Fibroblast of lung (primary cell): ENCODE measurements at places on chromosomes 2 and 18.

DNA sequence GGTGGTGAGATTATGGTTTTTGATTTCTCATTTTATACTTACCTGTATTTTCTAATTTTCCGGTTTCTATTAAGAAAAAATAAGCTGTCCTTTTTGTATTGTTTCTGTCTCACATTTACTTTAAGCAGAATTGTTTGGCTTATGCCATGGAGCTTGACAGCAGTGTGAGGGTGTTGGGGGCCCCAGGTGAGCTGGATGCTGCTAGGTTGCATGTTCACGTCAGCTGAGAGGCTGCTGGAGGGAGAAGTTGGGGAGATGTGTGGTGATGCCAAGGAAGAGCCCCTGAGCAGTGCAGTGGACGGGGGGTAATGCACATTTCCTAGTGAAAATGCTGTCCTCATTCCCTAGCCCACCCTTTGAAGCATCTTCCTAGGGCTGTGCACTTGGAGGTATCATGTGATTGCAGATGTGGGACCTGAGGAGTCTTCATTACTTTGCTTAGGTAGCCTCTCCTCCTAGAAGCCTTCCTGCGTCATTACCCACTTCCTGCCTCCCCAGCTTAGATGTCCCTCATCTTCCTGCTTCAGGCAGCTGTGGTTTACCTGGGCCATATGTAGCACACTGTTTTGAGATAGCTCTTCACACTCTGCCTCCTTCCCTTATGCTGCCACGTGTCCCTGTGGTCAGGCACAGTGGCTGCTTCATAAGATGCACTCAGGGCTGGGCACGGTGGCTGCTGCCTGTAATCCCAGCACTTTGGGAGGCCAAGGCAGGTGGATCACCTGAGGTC lies 16.2 kb downstream of the ATG16L1 start:
- H3K4me3 ChIP-seq: no peak overlapping the region
- peaks cover 9% of the 10 kb centered on the region for H3K36me3 ChIP-seq
- H3K27me3 ChIP-seq: no peaks in the 10 kb centered on the region

DNA sequence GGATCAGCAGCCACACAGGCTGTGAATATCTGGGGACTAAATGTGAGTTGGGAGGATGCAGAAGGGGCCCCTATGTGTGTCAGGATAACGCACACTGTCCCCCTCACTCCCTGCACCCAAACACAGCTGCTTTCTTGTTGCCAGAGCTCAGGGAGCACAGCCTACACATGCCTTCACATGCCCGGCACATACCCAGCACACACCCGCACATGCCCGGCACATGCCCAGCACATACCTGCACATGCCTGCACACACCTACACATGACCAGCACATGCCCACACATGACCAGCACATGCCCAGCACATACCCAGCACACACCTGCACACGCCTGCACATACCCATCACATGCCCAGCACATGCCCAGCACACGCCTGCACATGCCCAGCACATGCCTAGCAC lies 75.6 kb downstream of the TPO start:
- no peaks in the 10 kb centered on the region for H3K36me3 ChIP-seq
- DNase-seq: no peak
- H3K27ac ChIP-seq: no peak overlapping the region
- H3K27me3 ChIP-seq: no peaks in the 10 kb centered on the region
- H3K4me3 ChIP-seq: no peak overlapping the region
- no peaks in the 10 kb centered on the region for H3K4me1 ChIP-seq

DNA sequence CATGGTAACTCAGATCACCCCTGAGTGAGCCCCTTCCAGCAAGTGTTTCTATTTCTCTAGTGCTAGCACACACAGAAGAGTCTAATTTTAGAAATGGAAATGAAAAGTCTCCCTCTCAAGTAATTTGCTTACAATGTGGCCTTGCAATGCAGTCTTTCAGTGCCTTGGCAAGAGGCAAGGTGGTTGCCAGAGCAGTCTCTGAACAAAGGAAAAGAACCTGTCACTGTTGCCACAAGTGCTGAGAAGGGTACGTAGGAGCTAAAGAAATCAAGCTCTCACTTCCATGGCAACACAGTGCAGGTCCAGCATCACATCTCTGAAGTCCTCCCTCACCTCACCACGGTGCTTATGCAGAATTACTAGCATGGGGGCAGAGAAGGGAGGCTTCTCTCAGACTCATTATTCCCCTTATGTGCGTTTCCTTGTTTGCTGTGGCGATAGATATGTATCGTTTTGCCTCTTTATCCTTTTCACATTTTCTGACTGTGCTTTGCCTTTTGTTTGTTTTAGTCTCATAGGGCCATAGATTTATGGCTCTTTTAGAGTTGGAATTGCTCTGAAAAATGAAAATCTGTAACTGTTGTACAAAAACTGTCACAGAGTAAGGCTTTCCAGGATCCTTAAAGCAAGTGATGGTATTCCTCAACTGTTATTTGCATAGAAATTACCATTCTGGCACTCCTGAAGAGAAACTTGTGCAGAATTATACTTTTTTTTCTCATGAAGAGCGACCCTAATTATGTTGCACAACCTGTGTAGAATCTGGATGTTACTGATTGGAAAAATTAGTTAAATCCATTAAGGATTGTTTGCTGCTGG lies 164.8 kb downstream of the CCDC85A start:
- no peak overlapping the region for H3K4me3 ChIP-seq
- H3K36me3 ChIP-seq: no peaks in the 10 kb centered on the region
- no peak overlapping the region for H3K27ac ChIP-seq
- no peak for DNase-seq

DNA sequence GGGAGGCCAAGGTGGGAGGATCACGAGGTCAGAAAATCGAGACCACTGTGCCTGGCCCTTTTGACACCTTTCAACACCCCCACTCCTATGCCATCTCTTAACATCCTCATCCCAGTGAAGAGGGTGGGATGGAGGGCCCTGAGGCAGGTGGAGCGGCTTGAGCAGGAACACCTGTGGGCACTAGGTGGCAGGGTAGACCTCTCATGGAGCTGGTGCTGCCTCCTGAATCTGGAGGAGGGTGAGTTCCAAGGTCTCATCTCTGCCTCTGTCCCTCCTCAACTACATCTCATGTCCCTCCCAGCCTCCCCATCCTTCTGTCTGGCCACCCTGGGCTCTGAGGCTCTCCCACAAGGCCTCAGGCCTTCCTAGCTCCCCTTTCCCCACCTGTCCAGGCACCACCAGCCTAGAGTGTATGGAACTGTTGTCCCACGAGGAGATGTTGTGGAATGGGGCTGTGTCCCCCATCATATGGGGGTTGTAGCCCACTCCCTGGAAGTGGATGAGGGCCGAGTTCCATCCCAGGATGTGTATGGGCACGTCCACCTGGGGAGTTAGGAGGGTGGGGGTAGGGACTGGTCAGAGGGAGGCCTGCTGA lies 17.0 kb upstream of the CRYBA2 start:
- H3K27me3 ChIP-seq: peaks cover 5% of the 10 kb centered on the region
- no peak overlapping the region for H3K27ac ChIP-seq
- no peaks in the 10 kb centered on the region for H3K4me1 ChIP-seq

DNA sequence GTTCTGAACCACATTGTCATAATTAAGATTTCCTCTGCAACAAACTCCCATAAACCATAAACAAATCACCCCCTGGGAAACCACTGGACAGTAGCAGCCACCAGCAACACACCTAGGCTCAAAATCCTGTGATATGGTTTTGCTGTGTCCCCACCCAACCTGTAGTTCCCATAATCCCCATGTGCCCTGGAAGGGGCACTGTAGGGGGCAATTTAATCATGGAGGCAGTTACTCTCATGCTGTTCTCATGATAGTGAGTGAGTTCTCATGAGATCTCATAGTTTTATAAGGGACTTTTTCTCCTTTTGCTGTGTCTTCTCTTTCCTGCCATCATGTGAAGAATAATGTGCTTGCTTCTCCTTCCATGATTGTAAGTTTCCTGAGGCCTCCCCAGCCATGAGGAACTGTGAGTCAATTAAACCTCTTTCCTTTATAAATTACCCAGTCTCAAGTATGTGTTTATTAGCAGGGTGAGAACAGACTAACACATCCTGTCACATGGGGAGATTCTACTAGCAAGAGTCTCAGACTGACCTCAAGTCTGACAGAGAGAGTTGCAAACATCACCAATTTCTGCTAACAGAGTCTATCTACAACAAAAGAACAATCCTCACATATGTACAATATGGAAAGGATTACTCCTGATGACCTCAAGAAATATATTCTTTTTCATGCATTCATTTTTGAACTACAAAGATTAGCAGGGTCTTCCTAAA lies 182.6 kb downstream of the GRB14 start:
- H3K27me3 ChIP-seq: no peaks in the 10 kb centered on the region
- DNase-seq: no peak
- no peak overlapping the region for H3K27ac ChIP-seq
- no peaks in the 10 kb centered on the region for H3K4me1 ChIP-seq
- no peak overlapping the region for H3K4me3 ChIP-seq

GRCh38 chr18:74512321-74513053 lies 16.3 kb downstream of the CNDP2 start:
- no peaks in the 10 kb centered on the region for H3K27me3 ChIP-seq
- no peak overlapping the region for H3K27ac ChIP-seq
- no peak overlapping the region for H3K4me3 ChIP-seq
- peaks cover 30% of the 10 kb centered on the region for H3K36me3 ChIP-seq
- no peaks in the 10 kb centered on the region for H3K4me1 ChIP-seq
- no peak for DNase-seq

DNA sequence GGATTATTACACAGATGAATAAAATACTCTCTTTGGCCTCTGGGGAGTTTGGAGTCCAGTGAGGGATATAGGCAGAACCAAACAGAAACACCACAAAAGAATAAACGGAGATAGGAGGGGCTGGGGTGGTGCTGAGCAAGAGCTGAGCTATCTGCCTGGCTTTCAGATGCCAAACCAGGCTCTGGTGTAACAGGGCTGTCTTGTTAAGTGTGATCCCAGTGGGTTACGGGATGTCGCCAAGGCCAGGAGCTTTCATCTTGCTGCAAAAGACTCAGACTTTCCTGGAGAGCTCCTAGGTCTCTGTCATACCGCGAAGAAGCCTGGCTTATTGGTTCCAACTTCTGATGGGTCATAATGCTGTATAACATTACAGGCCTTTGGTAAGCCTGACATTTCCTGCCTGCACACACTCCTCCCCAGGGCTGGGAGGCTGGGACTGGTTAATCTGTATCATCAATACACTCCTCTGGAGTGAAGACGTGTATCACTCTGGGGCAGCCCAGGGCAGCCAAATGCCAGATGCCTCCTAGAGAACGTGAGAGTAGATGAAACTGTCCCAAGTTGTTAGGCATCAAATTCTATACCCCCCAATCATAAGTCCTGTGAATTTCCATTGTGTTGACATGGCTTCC lies 60.5 kb downstream of the STPG4 start:
- H3K27me3 ChIP-seq: no peaks in the 10 kb centered on the region
- H3K36me3 ChIP-seq: no peaks in the 10 kb centered on the region
- H3K4me3 ChIP-seq: no peak overlapping the region
- H3K4me1 ChIP-seq: peaks cover 8% of the 10 kb centered on the region
- H3K27ac ChIP-seq: no peak overlapping the region

- H3K27me3 ChIP-seq: no peaks in the 10 kb centered on the region
- H3K4me1 ChIP-seq: no peaks in the 10 kb centered on the region
- no peak overlapping the region for H3K27ac ChIP-seq
- no peak overlapping the region for H3K4me3 ChIP-seq
- no peak for DNase-seq
Measured at GRCh38 chr2:135986507-135986906, 1.1 kb upstream of the DARS1 start.

DNA sequence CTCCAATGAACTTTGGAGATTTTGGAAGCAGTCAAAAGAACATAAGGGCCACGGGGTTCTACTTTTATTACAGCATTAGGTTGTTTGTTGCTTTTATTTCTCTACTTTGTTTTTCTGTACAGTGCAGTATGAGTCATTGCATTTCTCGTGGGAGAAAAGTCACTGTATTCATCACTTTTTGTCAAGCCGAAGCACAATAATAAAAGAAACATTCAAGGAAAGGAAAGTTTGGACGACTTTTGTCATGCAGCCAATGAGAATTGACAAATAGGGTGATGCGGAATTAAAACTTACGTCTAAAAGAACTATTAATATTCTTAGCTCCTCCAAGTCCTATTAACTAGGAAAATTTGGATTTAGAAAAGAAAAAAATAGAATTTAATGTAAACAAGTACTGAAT lies 209.9 kb downstream of the TMEM182 start:
- H3K4me3 ChIP-seq: no peak overlapping the region
- H3K27ac ChIP-seq: no peak overlapping the region
- peak; percentile 25 for DNase-seq
- H3K36me3 ChIP-seq: no peaks in the 10 kb centered on the region
- no peaks in the 10 kb centered on the region for H3K27me3 ChIP-seq

GRCh38 chr2:45345331-45346234 lies 265.5 kb downstream of the SRBD1 start:
- H3K4me3 ChIP-seq: no peak overlapping the region
- H3K27ac ChIP-seq: no peak overlapping the region
- peaks cover 8% of the 10 kb centered on the region for H3K27me3 ChIP-seq
- H3K4me1 ChIP-seq: no peaks in the 10 kb centered on the region
- DNase-seq: no peak

DNA sequence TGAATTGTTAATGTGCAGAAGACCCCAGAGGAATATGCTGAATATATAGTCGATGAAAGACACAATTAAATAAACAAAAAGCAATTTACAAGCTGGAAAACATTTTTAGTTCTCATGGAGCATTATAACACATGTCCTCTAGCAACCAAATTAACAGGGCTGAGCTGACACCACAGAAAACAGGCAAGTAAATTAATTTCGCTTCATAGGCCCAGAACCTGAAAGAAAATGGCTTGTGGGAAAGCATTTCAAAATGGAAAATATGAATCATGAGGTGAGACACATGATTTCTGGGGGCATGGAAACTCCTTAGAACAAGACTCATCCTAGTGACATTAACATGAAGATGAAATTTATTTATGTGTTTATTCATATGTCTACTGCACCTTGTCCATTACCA lies 25.0 kb upstream of the RNF152 start:
- no peaks in the 10 kb centered on the region for H3K4me1 ChIP-seq
- H3K27me3 ChIP-seq: no peaks in the 10 kb centered on the region
- no peak for DNase-seq
- no peaks in the 10 kb centered on the region for H3K36me3 ChIP-seq
- H3K4me3 ChIP-seq: no peak overlapping the region
- no peak overlapping the region for H3K27ac ChIP-seq

GRCh38 chr2:159828738-159829137 lies 30.7 kb upstream of the CD302 start:
- no peak overlapping the region for H3K4me3 ChIP-seq
- no peak for DNase-seq
- no peaks in the 10 kb centered on the region for H3K27me3 ChIP-seq
- no peaks in the 10 kb centered on the region for H3K4me1 ChIP-seq
- no peak overlapping the region for H3K27ac ChIP-seq

GRCh38 chr2:191569025-191569424 lies 108.9 kb upstream of the NABP1 start:
- H3K27ac ChIP-seq: no peak overlapping the region
- peaks cover 2% of the 10 kb centered on the region for H3K4me1 ChIP-seq
- H3K27me3 ChIP-seq: no peaks in the 10 kb centered on the region
- H3K36me3 ChIP-seq: no peaks in the 10 kb centered on the region
